Activated T-helper 1 cell treated with anti-CD3 and anti-CD28 coated beads, Interleukin-2, amount 50 U/mL, for 16 hours (primary cell): ENCODE measurements at places on chromosomes 6 and 20.

DNA sequence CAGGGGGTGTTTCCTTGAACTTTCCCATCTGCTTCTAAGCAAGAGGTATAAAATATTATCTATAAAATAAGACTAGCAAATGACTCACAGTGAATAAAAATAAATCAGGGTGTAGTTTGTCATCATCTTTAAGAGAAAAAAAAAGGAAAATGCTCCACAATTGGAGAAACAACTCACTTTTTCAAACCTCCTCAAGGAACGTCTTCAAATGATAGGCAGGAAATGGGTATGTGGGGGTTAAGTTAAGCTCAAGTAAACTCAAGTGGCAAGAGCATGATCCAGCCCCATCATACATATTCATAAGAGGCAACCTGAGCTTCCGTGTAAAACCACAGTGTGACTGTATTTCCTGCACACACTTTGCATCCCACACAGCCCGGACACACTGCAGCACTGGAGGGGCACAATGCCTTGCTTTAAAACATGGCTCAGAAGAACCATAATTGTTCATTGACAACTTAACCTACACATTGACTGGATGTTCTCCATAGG is 58.5 kb upstream of the CEP85L start:
- peak; percentile 34 for DNase-seq

GRCh38 chr20:42379385-42379784 is 761.2 kb upstream of the CHD6 start:
- DNase-seq = no peak

- DNase-seq = no peak
These were observed 126.5 kb upstream of the RIPOR2 start for GRCh38 chr6:25062070-25062811.

GRCh38 chr6:37680668-37681067 is 17.0 kb downstream of the MDGA1 start:
- no peak for DNase-seq

GRCh38 chr6:109872968-109873545 is 105.1 kb upstream of the GPR6 start:
- no peak for DNase-seq

DNA sequence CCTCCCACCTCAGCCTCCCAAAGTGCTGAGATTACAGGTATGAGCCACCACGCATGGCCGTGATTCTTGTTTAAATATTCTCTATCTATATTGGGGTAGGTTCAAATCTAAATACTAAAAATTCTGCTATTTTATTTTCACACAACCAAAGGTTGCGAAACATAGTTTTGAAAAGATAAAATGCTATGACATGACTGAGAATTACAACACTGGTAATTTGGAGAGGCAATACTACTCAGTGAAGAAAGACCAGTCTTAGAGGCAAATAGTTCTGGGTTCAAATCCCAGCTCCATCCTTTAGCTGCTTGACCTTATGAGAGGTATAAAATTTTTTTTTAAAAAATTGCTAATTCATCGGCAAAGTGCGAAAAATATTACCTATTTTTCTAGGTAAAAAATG is 137.0 kb upstream of the PREP start:
- DNase-seq = no peak

- DNase-seq = no peak
These were observed 50.7 kb upstream of the PLCG1 start for GRCh38 chr20:41086402-41087324.

DNA sequence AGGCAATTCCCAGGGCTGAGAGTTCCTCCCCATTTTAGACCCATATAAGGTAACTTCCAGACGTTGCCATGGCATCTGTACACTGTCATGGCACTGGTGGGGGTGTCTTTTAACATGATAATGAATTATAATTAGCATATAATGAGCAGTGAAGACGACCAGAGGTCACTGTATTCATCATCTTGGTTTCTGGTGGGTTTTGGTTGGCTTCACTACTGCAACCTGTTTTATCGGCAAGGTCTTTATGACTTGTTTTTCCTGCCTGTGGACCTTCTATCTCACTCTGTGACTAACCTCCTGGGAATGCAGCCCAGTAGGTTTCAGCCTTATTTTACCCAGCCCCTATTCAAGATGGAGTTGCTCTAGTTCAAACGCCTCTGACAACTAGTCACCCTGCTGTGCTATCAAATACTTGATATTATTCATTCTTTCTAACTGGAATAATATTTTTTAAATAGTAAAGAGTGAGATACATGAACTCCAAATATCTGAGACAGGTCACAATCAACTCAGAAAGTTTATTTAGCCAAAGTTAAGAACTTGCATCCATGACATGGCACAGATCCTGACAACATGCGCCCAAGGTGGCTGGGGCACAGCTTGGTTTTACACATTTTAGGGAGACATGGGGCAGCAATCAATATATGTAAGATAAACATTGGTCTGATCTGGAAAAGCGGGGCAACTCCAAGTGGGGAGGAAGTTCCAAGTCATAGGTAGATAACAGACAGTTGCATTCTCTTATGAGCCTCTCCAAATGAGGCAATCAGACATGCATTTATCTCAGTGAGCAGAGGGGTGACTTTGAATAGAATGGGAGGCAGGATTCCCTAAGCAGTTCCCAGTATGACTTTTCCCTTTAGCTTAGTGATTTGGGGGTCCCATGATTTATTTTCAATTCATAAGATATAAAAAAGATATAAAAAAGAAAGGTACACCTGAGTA is 1.2 kb upstream of the UFL1 start:
- DNase-seq = no peak

DNA sequence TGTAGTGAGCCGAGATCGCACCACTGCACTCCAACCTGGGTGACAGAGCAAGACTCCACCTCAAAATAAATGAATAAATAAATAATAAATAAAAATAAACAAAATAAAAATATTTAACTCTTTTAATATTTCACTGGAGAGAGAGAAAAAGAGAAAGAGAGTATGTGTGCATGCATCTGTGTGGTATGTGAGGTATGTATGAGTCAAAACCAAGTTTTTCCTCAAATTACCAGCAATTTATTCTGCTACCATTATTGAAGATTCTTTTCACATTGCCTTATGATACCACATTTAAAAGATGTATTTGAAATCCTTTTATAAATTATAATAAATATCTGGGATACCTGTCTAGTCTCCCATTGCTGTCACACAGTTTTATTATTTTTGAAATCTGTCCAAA is 122.1 kb downstream of the CD164 start:
- DNase-seq = no peak

- no peak for DNase-seq
These were observed 251.9 kb downstream of the EPM2A start for GRCh38 chr6:145483191-145483996.

DNA sequence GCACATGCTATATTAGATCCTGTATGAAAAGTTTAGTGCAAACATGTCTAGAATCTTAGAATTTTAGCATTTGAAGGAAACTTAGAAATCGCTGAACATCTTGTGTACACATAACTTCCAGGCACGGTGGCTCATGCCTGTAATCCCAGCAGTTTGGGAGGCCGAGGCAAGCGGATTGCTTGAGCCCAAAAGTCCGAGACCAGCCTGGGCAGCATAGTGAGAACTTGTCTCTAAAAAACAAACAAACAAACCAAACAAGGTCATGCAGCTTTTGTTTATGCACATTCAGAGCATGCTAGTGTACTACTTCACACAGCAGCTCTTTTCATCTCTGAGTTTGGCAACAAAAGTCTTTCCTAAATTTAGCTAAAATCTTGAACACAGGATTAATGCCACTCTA is 32.2 kb downstream of the CLVS2 start:
- no peak for DNase-seq

- no peak for DNase-seq
These were observed 211.2 kb downstream of the PHACTR1 start for GRCh38 chr6:12927746-12928145.

DNA sequence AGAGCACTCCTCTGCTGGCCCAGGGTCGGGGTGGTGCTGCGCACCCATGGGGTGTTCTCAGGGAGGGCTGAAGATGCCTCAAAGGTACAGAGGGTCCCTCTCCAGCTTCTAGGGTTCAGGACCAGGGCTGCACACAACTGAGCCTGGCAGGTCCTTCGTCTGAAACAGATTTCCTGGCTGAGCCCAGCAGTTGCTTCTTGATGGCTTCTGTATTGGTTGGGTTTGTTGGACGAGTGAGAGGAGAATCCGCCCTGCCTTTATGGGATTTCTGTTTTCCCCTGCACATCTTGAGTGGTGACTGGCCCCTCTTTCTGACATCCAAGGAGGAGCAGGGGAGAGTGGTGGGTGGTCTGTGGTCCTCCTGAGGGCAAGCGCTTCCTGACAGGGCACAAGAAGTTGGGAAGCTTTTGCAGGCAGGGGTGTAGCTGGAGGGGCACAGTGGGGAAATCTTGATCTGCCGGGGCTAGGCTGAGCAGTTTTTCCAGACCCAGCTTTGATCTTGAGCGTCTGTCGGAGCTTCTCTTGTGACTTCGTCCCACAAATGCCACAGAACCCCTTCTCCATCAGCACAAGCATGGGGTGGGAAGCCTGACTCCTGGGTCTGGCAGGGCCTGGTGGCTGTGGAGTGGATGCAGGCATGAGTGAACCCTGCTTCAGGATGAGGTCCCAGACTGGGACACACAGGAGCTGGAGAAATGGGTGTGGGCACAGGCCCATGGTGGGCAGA is 116.5 kb downstream of the SYNDIG1 start:
- no peak for DNase-seq

DNA sequence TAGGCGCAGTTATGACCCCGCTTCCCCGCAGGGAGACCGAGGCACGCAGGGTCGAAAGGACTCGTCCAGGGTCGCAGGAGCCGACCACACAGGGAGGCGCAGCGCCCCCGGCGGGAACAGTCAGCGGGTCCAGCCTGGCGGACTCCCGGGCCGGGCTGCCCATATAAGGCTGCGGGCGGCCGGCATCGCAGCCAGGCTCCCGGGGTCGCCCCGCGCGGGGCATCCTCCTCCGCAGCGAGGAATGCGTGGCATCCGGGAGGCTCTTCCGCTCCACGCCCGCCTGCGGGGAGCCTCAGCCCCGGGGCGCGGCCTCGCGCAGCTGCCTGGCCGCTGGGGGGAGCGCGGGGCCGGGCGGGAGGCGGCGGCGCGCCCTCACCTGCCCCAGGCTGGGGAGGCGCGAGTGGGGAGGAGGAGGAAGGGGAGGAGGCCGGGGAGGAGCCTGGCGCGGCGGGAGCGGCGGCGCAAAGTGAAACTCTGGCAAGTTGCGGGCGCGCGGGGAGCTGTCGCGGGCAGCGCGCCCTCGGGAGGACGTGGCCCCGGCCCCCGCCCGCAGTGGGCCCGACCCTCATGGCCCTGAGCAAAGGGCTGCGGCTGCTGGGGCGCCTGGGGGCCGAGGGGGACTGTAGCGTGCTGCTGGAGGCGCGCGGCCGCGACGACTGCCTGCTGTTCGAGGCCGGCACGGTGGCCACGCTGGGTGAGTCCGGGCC is at the start of gene SYNJ2:
Gene SYNJ2, plus strand, starts transcription at position 469 of the 707 bp plus-strand sequence. Its CDS starts 99 bp downstream, at position 568.
- DNase-seq = peak; percentile 75

- DNase-seq = no peak
These were observed 48.8 kb upstream of the BCLAF1 start for GRCh38 chr6:136338486-136338885.

GRCh38 chr20:19466206-19466928 is 253.9 kb downstream of the SLC24A3 start:
- DNase-seq = no peak

DNA sequence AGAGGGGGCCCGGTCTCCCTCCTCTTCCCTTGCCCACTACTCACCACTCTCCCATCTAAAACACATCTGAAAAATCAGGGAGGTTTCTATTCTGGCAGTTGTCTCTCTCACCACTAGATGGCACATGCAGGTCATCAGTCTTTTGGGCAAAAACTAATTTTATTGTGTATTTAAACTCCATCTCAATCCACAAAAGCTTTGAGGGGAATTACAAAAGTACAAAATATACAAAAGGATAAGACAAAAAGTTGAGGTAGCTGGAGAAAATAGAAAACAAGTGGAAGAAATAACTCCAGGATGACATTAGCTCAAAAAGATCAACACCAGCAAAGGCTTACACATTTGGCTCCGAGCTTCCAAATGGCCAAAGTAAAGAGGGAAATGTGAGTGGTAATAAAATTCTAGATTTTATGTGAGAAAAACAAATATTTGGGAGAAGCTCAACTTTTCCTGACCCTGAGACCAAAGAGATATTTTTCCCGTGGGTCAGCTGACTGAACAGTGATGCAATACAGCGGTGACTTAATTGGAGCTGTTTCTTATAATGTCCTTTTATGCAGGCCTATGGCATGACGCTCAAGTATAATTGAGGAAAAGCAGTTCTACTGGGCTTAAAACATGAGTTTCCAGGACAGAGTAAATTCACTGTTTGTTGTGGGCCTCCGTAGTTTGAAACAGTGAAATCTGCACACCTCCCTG is 79.8 kb upstream of the CHD6 start:
- no peak for DNase-seq

- no peak for DNase-seq
These were observed 91.3 kb upstream of the ADGRF1 start for GRCh38 chr6:47133230-47134000.

GRCh38 chr6:11224252-11224965 is 8.1 kb downstream of the NEDD9 start:
- no peak for DNase-seq

GRCh38 chr6:164982389-164982788 is 327.0 kb downstream of the C6orf118 start:
- DNase-seq = no peak
